Activated CD4-positive, alpha-beta T cell treated with anti-CD3 and anti-CD28 coated beads for 24 hours (primary cell): ENCODE measurements at places on chromosomes 5 and 9.

- no peak for DNase-seq
These were observed 590.4 kb upstream of the PTGER4 start for GRCh38 chr5:40089269-40089668.

DNA sequence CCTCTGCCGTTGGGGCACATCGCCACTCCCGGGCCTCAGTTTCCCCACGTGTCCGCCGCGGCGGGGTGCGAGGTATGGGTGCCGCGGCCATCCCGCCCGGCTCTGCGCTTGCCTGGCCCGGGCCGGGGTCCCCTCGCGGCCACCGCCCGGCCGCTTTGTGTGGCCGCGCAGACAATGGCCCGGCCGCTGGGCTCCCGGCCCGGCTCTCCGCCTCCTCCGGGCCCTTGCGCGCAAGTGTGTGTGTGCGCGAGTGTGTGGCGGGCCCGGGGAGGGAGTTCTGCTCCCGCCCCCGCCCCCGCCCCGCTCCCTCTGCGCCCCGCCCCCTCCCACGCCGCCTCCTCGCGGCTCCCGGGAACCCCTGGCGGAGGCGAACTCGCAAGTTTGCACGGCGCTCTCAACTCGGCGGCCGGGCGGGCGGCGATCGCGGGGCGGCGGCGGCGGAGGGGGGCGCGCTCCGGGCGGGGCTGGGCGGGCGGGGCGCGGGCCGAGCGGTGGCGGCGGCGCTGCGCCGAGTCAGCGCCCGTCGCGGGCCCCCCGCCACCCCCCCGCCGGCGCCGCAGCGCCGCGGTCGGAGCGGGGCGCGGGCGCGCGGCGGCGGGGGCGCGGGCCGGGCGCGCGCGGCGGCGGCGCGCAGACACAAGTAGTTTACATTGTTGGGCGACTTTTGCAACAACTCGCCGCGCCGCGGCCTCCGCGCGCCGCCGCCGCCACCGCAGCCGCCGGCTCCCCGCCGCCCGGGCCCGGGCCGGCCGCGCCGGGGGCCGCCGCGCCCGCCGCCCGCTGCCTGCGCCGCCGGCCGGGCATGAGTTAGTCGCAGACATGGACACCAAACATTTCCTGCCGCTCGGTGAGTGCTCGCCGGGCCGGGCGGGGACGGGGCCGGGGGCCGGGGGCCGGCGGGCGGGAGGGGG, at the start of gene RXRA:
Gene RXRA (plus strand): TSS at position 643 of the 911 bp plus-strand sequence. CDS start 177 bp downstream, at position 820.
- DNase-seq = peak; percentile 33

- DNase-seq = no peak
These were observed 91.9 kb upstream of the CEP78 start for GRCh38 chr9:78144008-78144381.

DNA sequence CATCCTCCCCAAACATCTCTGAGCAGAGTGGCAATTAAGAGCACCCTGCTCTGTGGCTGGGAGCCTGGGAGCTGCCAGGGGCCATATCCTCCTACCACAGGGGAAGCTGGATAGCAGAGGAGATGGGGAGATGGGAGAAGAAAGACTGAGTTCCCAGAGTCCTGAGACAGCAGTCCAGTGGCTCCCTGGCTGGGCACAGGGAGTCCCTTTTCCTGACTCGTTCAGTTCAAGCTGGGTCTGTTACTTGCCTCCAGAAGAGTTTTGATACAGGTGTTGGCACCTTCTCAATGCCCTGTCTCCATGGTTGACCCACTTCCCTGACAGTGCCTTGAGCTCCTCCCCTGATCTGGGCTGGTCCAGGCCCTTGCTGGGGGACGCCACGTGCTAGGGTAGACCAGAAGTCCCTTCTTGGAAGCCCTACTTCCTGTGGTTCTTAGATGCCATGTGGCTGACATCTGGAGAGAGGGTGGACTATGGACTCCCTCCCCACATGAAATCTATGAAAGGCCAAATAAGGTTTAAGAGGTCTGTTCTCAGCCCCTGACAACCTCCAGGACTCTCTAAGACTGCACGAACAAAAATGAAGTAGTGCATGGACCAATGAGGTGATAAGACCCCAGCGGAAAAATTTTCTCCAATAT, 166.2 kb downstream of the AUH start:
- no peak for DNase-seq

GRCh38 chr9:4938496-4938895, 46.6 kb upstream of the JAK2 start:
- no peak for DNase-seq

GRCh38 chr9:119375892-119376291, 6.7 kb upstream of the BRINP1 start:
- DNase-seq = no peak

DNA sequence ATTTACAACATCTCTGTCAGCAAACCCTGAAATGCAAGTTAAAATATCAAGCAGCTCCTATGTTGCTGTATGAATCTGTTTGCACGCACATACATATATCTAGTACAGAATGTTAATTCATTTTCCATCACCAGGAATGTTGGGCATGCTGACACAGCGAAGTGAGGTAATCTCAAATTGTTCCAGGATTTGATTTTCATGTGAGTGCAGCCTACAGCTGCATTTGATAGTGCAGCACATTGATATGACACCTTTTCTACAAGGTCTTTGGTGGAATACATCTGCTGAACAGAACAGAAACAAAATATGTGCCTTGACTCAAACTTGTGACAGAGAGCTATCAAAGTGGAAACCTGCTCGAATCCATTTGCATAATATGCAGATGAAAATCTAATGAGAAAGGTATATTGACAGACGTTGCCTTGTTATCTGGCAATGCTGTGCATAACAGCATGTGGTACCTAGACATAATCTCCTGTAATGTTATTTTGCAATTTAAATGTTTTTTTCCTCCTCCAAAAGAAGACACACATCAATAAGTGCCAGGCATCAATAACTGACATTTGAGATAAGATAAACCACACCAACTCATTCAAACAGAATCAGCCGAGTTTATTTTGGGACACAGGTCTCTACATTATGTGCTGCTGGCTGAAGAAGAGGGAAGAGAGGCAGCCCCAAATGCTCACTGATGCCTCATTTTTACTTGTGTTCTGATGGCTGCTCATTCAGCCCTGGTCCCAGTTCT, 512.2 kb downstream of the ZNF608 start:
- DNase-seq = no peak

DNA sequence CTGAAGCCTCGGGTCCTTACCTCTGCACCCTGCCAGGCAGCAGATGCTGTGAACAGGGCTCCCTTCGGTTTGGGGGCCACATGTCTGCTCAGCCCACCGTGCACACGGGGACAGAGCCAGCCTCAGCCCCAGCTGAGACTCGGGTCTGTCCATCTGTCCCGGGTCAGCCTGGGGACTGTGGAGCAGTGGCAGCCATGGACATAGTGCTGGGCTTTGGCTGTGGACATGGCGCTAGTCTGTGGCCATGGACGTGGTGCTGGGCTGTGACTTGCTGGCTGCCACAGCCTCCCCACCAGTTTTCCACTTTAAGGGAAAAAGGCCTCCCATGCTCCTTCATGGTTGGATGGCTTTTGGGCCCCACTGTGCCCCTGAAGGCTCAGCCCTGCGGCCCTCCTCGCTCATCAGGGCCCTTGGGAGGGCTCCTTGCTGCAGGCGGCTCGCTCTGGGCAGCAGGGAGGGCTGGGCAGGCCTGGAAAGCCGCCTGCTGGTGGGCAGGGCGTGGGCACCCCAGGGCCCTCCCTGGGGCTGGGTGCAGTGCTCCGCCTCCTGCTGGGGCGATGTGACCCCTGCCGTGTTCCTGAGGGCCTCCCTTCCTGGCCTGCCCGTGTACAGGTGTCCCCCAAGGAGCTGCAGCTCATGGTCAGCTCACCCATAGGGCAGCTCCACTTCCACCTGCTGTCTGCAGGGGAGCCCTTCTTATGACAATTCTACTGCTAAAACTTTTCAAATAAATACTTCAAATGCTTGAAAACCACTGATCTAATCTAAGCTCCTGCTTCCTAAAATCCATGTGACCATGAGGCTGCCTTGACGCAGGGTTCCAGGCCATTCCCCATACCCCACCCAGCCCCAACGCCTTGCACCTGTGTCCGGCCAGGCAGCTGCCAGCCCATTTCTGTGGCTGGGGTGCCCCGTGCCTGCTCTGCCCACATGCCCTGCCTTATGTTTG, 112.1 kb upstream of the LMX1B start:
- no peak for DNase-seq

DNA sequence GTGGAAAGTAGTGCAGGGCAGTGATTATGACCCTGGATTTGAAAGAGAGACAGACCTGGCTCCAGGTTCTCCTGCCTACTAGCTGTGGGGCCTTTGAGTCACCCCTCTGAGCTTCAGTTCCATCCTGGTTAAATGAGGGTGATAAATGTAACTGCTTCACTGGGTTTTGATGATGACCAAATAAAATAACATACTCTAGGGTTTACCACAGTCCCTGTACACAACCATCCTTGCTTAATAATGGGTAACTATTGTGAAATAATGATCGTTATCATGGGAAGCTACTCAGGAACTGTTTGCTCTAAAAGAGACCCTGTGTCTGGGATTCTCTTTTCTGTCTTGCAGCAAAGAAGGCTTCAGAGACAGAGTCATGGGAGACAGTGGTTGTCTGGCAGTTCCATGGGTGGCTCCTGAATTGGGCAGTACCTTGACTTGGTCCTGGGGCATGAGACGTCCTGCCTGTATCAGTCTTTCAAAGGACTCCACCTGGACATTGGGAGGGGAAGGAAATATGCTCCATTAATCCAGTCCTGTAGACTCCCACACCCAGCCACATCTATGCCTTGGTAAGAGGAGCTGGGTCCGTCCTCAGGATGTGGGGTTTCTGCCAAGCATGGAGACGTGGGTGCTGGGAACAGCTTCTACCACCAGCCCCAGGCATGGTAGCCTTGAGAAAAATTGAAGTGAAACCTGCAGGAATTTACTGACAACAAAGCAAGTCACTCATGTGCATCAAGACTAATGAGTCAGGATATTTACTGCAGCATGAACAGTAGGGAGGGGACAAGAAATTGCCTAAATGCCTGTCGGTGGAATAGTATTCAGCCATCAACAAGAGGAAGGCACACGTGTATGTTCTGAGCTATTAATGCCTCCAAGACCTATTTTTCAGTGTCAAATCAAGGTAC, 23.4 kb downstream of the AKNA start:
- no peak for DNase-seq

DNA sequence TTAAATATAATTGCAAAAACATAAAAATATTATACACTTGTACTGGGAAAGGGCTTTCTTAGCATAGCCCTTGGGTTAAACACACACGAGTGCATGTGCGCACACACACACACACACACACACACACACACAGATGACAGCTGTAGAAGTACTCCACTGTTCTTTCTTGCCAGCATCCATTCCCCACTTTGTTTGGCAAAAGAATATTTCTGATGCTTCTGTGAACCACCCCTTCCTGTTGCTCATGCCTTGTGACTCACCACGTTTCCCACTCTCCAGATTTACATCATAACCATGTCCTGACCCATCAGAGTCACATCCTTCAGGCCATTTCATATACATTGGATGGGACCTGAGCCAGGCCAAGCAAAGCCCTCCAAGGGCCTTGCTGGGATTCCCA, 280.1 kb downstream of the DNAH5 start:
- DNase-seq = no peak

GRCh38 chr5:56076486-56076885, 81.7 kb upstream of the IL6ST start:
- DNase-seq = no peak

DNA sequence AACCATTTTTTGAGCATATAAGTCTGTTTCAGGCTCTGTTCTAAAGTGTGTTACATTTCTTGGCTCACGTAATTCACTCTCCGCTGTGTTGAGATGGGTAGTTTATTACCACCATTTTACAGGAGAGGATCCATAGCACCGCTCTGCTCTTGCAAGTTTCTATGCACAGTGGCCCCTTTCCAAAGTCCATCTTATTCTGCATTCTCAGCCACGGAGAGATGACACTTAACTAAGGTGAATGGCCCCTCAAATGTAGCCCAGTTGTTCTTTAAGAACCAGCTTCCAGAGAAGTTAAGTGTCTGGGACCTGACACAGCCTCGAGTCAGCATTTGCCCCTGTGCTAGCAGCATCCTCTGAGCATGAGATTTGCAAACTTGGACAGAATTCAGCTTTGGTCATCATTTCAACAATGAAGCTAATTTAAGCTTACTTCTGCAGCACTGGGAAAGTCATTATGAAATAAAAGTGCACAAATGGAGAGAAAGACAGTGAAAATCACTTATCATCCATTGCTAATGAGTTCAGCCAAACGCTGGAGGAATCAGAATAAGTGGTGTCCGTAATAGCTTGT, 61.9 kb downstream of the FAM78A start:
- no peak for DNase-seq

- DNase-seq = no peak
These were observed 108.3 kb downstream of the PCSK1 start for GRCh38 chr5:96324708-96325107.

DNA sequence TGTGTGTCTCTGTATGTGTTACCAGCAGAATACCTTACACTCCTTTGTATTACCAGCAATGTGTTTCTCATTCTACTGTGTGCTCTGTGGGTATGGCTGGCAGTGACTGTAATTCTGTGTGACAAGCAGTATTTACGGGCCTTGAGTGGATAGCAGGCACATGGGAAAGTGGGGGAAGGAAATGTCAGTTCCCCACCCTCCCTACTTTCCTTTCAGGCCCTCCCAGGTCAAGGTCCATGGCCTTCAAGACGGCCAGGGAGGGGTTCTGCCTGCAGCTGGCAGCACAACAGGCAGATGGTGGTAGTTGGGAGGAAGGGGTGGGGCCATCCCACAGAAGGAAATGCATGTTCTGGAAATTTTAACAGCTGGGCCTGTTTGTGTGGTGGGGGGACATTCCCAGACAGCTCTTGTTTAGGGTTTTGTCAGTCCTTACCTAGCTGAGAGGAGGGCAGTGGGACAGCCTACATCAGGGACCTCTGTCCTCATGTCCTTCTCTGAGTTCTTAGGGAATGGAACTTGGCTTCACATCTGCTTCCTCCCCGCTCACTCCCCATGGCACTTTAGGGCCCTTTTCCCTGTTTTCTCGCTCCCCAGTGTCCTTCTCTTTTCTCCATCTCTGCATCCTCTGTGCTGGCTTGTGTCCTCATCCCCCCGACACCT, 14.6 kb upstream of the TNIP1 start:
- DNase-seq = no peak

- no peak for DNase-seq
These were observed 23.3 kb downstream of the CEP72 start for GRCh38 chr5:635306-636055.
